ENCODE measurements at places on chromosomes 16 and 17.
A peak's percentile ranks its signal among the peaks of the same experiment; 100 is the strongest.

- peak; percentile 37 for DNase-seq
Observed at GRCh38 chr17:1486802-1487695, 5.4 kb downstream of the MYO1C start.

DNA sequence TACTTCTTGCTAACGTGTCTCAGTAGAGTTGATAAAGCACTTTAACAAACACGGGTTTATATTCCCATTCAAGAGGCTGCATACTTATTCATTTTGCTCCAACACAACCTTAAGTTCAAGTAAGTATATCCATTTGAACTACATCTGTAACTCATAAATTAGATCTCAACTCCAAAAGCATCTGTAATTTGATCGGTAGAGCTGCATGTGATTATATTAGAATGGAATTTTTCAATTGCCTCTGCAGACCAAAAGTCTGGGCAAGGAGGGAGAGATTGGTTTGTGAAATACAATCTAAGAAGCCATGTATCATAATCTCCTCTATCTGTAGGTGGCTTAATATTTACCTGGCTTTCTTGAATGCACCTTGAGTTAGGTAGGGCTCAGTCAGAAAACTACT is 371.0 kb downstream of the RBFOX1 start:
- no peak for DNase-seq

DNA sequence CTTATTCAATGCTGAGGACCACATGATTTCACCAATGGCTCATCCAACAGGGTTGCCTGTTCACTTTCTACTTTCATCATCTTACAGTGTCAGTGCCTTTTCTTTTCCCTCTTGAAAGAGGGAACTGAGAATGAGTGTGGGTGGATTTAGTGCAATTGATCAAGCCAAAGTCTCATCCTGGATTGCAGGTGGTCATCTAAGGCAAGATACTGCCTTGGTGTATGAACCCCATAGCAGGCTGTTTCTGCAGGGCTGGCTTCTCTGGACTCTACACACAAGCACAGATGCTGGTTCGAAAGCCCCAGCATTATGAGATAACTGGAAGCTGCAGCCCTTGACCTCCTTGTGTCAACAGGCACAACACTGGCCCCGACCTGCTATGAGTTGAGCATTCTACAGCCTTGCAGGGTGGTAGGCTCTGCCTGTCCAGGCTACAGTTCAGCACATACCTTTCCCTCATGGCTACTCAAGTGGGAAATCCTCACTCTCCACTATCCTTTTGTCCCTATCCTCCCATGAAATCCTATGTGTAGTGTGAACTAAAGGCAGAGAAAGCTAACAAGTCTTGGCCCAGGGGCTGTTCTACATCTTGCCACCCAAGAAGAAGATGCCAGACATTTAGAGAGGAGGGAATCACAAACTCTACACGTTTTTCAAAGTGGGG is 358.7 kb downstream of the SLC39A11 start:
- DNase-seq: no peak

GRCh38 chr16:88531346-88531745 is 38.9 kb upstream of the ZC3H18 start:
- no peak for DNase-seq

- no peak for DNase-seq
Observed at GRCh38 chr17:80790021-80790765, 201.4 kb upstream of the CHMP6 start.

DNA sequence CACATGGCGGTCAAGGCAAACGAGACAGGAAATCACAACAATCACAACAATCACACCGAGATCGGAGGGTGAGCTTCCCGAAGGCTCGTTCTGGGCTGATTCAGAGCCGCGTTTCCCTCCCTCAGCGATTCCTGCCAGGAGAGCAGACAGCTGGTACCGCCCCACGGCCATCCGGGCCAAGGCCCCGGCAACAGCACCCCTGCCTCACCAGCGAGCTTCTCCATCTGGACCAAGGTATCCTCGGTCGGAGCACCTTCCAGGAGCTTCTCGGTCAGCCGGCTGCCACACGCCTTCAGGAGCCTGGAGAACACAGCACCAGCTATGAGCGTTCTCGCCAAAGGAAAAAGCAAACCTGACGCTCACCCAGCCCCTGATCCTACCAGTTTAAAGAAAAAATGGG is 15.2 kb upstream of the PLD6 start:
- DNase-seq: no peak

- no peak for DNase-seq
Observed at GRCh38 chr16:61937646-61938045, 98.6 kb downstream of the CDH8 start.

- DNase-seq: no peak
Observed at GRCh38 chr17:48213797-48214196, 106.2 kb downstream of the SNX11 start.

GRCh38 chr16:28494121-28494851 is at the start of gene APOBR:
Gene APOBR (plus strand): TSS chr16:28494643. CDS start chr16:28494682, 39 bp downstream.
- DNase-seq: peak; percentile 63

DNA sequence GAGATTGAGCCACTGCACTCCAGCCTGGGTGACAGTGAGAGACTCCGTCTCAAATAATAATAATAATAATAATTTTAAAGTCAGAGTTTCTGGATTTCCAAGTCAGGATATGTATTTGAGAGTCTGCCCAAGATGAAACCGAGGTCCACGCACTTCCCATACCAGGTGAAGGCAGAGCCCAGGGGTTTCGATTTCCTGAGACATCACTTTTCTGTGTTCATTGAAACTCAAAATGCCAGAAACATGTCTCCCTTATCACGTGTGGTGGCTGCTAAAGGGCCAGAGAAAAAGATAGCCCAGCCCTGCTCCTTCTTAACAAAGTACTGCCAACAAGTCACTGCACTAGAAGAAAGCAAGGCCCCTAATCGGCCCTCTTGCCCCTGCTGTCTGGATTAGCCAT is 9.8 kb upstream of the RNF157 start:
- no peak for DNase-seq

GRCh38 chr16:53457670-53458069 is 23.4 kb downstream of the RBL2 start:
- peak; percentile 18 for DNase-seq

DNA sequence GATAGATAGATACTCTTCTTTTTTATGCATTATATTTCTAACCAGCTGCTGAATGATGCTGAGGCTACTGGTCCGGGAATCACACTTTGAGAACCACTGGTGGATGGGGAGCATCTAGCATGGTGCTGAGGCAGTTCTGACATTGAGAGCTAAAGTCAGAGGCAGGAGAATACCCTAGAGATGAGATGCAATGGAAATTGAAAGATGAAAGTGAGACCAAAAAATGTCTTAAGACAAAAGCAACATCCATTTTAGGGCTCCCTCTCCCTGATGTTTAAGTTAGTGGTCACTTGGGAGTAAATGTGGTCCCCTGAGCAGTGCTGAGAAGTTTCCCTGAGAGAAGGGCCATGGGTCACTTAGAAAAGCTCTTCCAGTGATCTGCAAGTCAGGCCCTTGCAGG is 6.8 kb downstream of the PCTP start:
- DNase-seq: no peak

DNA sequence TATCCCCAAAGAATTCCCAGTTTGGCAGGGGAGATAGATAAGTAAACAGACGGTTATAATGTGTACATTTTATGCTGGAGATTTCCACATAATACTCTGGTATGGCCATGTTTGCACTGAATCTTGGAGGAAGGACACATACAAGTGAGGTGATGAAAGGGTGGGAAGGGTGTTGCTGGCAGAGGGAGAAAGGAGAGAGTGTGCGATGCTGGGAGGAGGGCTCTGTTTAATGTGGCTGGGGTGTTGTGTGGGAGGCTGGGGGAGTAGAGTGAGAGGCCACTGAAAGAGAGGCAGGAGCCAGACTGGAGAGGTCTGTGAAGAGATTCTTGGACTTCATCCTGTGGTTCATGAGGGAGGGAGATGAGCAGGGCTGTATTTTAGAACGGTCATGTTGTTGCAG is 87.6 kb downstream of the SPACA3 start:
- no peak for DNase-seq

- DNase-seq: no peak
Observed at GRCh38 chr16:4860727-4861342, 13.6 kb downstream of the UBN1 start.

DNA sequence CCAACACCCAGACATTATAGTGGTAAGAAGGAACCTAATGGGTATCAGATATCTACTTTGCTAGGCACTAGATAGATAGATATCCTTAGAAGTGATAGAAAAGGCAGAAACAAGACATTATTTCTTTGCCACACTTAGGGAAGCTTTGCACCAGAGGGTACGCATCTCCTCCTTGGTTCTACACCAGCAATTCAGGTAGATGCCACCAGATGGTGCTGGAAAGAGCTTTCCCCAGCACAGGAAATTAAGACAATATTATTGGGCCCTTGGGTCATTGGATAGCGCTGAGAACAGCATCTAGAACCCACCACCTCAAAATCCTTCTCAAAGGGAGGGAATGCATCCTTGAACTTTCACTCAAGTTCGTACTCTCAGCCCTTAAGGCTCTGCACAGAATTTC is 173.8 kb upstream of the CCL2 start:
- DNase-seq: no peak

DNA sequence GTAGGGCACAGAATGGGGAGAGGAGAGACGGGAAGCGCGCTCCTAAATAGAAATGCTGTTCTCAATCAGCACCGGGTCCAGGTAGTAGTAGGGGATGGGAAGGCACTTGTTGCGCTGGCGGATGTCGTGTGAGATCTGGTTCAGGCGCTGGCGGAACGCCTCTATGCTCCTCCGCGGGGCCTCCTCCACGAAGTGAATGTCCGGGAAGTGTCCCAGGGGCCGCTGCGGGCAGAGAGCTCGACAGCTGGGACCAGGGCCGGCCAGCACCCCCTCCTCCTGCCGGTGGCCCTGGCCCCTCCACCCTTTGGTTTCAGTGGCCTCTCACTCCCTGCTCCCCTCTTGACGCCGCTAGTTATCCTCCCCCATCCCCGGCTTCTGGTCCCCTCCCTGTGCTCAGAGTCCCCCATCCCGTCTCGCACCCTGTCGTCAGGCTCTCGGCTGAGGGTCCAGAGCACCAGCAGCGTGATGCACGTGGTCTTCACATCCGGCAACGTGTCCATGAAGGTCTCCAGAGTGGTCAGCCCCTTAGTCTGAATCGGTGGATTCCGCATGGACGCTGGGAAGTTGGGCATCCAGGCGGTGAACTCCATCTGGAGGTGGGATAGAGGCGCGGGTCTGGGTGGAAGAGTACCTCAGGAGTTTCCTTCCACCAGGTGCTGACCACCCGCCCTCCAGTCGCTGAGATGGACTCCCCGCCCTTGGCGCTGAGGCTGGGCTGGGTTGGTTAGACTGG is 14.6 kb downstream of the ALOX12B start:
- no peak for DNase-seq

GRCh38 chr16:85607321-85607765 is 5.8 kb upstream of the GSE1 start:
- DNase-seq: no peak

DNA sequence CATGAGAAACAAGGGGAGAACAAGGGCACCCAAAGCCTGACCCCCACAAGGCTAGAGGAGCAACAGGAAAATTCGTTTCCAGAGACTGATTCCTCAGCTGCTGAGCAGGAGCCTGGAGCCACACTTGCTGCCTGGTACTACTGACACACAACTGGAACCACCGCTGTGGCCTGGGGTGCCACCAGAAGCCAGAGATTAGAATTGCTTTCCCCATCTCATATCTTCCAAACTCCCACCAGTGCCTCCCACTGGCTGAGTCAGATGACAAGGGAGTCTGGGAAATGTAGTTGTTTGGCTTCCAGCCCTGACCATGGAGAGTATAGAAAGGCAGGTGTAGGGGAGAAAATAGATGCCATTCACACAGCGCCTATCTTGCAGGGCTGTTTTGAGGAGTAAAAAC is 4.1 kb upstream of the TMEM11 start:
- no peak for DNase-seq

DNA sequence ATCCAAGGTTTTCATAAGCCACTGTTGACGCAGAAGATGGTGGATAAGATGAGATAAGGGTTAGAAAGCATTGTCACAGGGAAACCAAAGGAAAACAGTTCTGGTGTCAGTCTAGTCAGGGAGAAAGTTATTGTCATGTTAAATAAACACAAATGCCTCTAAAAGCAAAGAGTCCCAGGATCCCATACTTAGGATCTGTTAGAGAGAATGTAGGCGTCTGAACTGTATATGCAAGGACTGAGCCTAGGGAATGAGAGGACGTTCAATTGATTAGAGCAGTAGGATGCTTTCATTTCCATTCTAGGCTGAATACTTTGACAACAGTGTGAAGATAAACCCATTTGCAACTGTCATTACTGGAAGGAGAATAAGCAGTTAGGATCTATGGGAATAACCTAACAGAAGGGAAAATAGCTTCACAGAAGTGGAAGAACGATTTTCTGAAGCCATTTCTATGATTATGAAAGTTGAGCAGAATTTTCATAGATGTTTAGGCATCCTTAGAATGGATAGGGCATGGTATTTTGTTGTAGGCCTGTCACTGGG is 1149.1 kb upstream of the CDH8 start:
- DNase-seq: no peak

DNA sequence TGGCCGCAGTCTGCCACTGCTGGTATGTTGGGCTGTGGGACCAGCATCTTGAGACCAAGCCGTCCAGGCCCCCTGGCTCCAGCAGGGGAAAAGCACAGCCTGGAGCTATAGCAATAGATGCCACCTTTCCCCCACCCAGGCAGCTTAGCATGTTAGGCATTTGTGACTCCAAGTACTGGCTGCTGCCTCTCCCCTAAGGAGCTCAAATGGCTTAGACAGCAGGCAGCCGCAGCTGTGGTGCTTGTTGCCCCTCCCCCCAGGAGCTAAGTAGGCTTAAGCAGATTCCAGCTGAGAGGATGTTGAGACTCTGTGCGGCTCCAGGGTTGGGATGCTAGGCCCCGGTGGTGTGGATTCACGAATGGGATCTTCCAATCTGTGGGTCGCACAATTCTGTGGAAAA is 88.8 kb upstream of the ANKFN1 start:
- DNase-seq: no peak

- DNase-seq: no peak
Observed at GRCh38 chr17:79840989-79841286, 1.7 kb upstream of the CBX4 start.

GRCh38 chr17:41796121-41796895 is 9.8 kb upstream of the JUP start:
- no peak for DNase-seq

DNA sequence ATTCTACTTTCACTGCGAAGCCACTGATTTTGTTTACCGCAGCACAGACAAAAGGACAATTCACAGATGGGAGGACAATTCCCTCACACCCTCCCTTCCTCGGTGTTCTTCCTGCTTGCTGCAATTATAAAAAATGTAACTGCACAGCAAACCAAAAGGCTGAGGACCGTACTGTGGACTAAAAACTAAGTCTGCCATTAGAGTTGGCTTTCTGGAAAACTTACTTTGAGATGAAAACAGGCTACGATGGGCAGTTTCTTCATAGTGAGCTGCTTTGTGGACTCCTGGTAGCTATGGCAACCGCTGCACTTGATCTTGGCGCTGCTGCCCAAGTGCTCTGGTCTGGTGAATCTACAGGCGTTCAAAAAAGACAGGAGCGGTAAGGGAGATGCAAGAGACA is 35.2 kb downstream of the USP22 start:
- DNase-seq: no peak

DNA sequence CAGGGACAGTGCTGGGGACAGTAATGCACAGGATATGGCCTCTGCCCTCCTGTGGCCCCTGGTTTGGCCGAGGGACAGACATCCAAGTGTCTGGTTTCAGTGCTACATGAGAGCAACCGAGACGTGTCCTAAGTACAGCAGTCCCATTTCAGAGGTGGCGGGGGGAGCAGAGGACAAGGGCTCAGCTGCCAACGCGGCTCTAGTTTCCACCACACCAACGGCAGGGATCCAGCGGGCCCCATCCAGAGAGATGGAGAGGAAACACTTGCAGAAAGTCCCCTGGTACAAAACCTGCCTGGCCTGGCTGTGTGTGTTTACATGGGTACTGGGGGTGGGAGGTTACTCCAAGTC is 125.8 kb upstream of the SMURF2 start:
- DNase-seq: no peak
